ENCODE measurements at places on chromosomes 6 and 20. TPM values are rescaled to one million over a fixed set of nuclear protein-coding genes. Genes with fewer than 3 reads are reported as not detected.

TRIM40 gene
- total RNA-seq: not detected

RIPOR2 gene
- total RNA-seq: 8.7 TPM

SLC17A3 gene
- total RNA-seq: not detected

BANF2 gene
- not detected for total RNA-seq

FAM209A gene
- total RNA-seq: not detected

SLA2 gene
- not detected for total RNA-seq

Measured in uterine smooth muscle cell (primary cell).